Upper lobe of right lung (tissue), 1 donor: ENCODE measurements at places on chromosomes 2 and 18. TPM values are rescaled to one million over a fixed set of nuclear protein-coding genes. Genes with fewer than 3 reads are reported as not detected.

GRCh38 chr2:232097758-232098157 is 136.2 kb downstream of the DIS3L2 start:
- DNase-seq, result no peak

DNA sequence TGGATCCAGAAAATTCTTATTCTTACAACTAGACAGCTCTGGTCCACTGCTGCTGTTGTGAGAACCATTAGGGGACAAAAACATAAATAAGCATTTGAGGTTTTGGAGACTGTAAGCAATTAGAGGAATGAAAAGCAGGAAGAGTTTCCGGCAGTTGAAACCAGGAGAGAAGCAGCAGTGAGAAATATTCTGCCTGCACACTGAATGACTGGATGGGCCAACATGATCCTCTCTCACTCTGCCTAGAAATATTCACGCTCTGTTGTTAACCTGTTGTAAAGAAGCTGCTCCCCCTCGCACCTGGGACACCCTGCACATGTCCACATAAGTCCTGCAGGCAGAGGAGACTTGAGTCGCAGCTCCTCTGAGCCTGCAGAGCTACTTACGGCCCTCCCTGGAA is 60.4 kb upstream of the RNF152 start:
- DNase-seq, result no peak

GRCh38 chr2:148658807-148659722 is 14.5 kb downstream of the EPC2 start:
- DNase-seq, result no peak

GRCh38 chr18:31772699-31773098 is 12.0 kb upstream of the SLC25A52 start:
- no peak for DNase-seq

- no peak for DNase-seq
Measured at GRCh38 chr18:36294031-36294430, 3.5 kb upstream of the FHOD3 start.

Gene PRKAG3
- total RNA-seq, result not detected

Gene CD226
- total RNA-seq, result 5.8 TPM

Gene AOX1
- 24.3 TPM for total RNA-seq

Gene EDAR
- total RNA-seq, result 0.20 TPM
